CD4-positive, alpha-beta T cell (primary cell): ENCODE measurements at places on chromosomes 7 and 10. TPM values are rescaled to one million over a fixed set of nuclear protein-coding genes. Genes with fewer than 3 reads are reported as not detected.

DNA sequence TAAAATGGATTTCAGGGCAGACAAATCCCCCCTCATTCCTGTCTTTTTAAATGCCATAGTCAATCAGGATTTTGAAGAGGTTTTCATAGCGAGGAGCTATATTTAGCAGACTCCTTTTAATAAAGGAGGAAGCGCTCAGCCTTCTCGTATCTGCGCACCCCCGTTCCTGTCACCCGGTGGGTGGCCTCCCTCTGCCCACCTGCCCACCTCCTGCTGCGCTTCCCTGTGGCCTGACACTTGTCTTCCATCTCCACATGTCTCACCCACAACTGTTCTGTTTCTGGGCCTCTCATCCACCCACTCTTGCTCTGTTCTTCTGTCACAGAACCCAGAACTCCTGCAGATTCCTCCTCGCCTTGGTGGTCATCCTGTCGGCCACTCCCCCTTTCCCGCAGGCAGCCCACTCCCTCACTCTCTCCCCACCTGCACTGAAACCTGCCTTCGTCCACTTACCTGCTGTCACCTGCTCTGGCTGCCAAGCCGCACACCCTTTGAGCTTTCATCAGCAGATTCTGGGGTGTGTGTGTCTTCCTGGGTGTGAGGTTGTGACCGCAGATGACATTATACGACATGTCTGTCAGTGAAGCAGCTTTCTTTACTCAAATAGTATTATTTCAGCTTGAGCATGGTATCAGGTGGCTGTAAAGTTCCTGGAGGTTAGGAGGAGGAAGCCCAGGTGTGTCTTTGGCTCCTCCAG is 163.5 kb upstream of the AGK start:
- DNase-seq = no peak

GRCh38 chr7:41916450-41916927 is 213.6 kb upstream of the INHBA start:
- no peak for DNase-seq

DNA sequence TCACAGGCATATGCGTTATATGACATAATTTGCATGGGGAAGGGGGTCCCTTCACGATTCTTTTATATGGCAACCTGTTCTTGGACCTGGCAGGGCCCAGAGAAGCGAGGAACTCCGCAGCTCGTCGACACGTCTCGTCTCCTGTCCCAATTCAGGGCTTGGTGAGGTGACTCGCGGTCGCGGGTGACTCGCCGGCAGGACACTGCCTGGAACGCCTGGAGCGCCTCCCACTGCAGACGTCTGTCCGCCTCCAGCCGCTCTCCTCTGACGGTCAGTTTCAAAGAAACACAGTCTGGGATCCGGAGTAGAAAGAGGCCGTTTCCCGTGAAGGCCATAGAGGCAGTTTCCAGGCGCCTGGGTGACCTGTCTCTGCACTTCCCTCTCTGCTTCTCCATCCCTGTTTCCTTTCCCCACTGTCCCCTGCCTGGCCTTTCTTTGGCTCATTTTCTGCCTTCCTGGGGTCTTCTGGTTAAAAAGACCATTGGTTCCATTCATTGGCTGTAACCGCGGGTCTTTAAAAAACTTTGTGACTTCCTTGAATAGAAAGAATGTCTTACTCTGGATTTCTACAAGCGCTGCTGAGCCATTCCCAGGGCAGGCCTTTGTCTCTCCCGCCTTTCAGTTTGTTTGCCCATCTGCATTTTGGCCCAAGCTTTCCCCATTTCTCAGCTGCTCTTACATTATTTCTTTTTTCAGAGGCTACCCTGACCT is 1.2 kb downstream of the UPP1 start:
- no peak for DNase-seq

- DNase-seq = no peak
Observed at GRCh38 chr10:33196710-33197491, 137.6 kb downstream of the NRP1 start.

DNA sequence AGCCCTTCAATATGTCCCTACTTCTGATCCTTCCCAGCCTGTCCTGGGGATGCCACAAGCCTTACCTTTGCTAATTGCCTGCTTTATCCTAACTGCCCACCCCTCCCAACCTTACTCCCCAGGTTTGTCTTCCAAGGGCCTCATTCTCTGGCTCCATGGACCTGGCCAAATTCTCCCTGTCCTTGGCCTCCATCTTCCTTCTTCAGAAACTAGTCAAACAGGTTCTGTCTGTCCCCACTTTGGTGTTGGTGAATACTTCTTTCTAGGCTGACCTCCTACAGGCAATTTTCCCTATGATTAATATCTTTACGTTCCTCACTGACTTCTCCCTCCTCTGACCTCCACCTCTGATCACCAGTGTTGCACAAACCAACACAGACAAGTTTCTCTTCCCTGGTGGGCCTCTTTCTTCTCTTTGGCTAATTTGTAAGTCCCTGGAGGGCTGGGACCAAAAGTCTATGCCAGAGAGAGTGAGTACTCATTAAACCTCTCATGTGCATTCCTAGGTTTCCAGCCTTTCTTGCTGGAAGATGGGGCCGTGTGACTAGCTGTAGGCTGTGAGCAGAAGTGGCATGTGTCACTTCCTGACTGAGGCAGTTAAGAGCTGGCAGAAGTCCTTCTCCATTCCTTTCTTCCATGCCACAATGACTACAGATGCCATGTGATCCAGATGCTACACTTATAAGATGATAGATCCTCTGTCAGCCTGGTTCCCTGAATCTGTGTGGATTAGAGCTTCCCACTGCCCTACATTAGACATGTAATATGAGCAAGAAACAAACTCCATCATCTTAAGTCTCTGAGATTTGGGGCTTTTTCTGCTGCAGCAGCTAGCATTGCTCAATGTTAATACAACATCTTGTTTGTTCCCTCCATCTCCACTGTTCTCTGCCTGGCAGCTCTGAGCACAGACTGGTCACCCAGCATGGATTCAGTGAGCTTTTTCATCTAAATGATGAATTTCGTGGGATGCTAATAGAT is 382.7 kb downstream of the RPS24 start:
- DNase-seq = no peak

DNA sequence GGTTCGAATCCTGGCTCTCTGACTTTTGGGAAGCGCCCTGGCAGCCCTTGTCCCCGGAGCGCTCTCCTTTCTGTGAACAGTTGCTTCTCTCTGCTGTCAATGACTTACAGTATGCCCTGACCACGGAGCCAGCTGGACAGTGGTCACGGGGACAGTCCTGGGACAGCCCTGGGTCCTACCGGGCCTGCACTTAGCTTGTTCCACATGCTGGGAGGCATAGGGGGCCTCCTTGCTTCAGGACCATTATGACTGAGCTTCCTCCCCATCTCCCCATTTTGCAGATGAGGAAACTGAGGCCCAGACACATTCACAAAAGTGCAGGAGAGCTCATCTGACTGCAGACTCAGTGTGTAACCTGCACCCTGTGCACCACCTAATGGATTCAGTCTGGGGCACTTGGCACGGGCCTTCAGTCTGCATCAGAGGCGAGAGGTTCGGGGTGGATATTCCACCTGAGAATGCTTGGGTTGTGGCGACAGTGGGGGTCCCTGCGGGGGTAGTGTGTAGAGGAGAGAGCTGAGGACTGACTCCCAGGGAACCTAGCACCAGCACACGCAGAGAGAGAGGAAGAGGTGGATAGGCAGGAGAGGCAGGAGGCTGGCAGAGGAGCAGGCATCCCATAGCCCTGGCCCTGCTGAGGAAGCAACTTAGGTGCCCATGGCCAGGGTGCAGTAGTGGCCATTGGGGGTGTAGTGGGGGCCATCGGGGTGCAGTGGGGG is 1.6 kb downstream of the DOCK1 start:
- no peak for DNase-seq

DNA sequence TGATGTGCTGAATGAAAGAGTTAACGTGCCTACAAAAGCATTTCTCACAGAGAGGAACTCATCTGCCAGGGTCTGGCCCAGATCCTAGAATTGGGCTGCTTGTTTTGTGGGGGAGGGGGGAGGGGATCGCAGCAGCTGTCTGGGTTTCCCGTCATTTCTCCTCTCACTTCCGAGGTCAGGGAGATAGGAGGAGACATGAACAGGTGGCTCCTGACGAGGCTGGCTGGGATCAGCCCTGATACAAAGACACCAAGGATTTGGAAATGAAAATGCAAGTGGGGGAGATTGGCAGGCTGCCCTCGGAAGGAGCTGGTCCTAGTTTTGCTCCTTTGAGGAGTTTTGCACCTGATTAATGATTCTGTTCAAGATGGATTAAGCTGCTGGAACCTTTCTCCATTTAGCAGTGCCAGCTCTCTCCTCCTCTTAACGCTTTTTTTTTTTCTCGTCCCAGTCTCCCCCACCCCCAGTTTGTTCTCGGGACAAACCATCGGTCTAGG is 86.8 kb upstream of the KMT2C start:
- no peak for DNase-seq

GRCh38 chr10:94299417-94299816 is 63.3 kb downstream of the NOC3L start:
- DNase-seq = no peak

DNA sequence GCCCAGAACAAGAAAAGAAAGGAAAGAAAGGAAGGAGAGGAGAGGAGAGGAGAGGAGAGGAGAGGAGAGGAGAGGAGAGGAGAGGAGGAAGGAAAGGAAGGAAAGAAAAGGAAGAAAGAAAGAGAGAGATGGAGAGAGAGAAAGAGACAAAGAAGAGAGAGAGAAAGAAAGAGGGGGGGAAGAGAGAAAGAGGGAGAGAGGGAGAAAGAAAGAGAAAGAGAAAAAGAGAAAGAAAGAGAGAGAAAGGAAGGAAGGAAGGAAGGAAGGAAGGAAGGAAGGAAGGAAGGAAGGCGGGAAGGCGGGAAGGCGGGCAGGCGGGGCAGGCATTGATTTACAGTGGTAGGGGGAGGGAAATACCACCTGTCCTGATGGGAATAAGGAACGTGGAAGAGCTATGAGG is 92.7 kb downstream of the DNAJC1 start:
- no peak for DNase-seq

DNA sequence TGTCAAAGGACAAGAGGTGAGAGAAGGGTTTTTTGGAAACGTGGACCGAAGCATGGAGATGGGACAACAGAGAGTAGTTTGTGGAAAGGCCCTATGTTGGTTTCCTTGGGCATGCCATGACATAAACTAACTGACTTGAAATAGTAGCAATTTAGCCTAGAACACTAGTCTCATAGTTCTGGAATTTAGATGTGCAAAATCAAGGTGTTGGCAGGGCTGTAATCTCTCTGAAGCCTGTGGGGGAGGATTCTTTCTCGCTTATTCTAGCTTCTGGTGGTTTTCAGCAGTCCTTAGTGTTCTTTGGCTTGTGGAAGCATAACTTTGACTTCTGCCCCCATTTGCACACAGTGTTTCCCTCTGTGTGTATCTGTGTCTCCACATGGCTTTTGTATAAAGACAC is 283.4 kb downstream of the GFRA1 start:
- no peak for DNase-seq

- no peak for DNase-seq
Observed at GRCh38 chr10:130003166-130003565, 39.1 kb upstream of the EBF3 start.

GRCh38 chr7:45394117-45394708 is 180.0 kb upstream of the ADCY1 start:
- no peak for DNase-seq

- DNase-seq = no peak
Observed at GRCh38 chr10:48445932-48446331, 139.5 kb downstream of the MAPK8 start.

- no peak for DNase-seq
Observed at GRCh38 chr7:106423111-106423510, 138.3 kb upstream of the NAMPT start.

GRCh38 chr7:133040674-133041073 is 41.2 kb downstream of the CHCHD3 start:
- no peak for DNase-seq

RNF148 gene
- not detected for total RNA-seq

COPG2 gene
- 4.1 TPM for total RNA-seq

CCDC136 gene
- total RNA-seq = 4.5 TPM

FBXO24 gene
- 0.78 TPM for total RNA-seq

CASP7 gene
- total RNA-seq = 8.5 TPM
